Jurkat, Clone E6-1 (cell line): ENCODE measurements at places on chromosomes 13 and 19.

- no peak for DNase-seq
Observed at GRCh38 chr19:31127134-31127967, 221.9 kb downstream of the TSHZ3 start.

- DNase-seq: no peak
Observed at GRCh38 chr19:5013761-5014160, 44.8 kb downstream of the KDM4B start.

GRCh38 chr19:28956961-28957360, 256.0 kb downstream of the UQCRFS1 start:
- no peak for DNase-seq

DNA sequence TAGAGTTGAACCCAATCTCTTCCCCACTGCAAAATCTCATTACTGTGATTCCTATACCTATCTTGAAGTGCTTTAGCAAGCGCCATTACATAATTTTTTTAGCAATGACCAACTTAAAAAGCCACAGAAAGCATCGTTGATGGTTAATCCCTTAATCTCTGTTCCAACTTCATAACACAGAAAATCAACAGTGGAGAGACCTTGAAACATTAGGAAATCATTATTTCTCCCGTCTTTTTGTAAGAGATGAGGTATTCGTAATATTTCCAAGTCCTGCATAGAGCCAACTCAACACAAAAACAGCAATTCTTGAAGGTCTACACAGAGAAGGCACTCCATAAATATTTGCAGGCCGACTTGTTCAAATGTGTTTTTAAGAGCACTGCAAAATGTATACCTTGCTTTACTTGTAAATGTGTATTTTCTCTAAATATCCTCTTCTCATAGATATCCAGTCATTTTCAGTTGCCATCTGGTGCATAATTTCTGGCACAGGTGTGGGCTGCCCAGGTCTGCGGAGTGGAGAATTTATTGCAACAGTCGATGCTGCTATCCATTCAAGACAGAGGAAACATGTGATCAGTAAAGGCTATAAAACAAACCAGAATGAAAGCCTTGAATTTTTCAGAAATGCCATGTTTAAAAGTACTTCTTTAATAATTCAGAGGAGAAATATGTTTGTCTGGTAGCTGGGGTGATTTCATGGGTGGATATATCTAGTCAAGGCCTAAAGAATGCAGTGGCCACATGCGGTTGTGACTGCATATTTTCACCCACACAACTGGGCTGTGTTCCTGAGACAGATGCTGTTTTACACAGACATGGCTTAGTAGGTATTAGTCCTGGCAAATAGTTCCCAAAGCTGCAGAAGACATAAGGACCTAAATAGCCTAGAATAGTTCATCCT, 234.3 kb upstream of the STARD13 start:
- no peak for DNase-seq

DNA sequence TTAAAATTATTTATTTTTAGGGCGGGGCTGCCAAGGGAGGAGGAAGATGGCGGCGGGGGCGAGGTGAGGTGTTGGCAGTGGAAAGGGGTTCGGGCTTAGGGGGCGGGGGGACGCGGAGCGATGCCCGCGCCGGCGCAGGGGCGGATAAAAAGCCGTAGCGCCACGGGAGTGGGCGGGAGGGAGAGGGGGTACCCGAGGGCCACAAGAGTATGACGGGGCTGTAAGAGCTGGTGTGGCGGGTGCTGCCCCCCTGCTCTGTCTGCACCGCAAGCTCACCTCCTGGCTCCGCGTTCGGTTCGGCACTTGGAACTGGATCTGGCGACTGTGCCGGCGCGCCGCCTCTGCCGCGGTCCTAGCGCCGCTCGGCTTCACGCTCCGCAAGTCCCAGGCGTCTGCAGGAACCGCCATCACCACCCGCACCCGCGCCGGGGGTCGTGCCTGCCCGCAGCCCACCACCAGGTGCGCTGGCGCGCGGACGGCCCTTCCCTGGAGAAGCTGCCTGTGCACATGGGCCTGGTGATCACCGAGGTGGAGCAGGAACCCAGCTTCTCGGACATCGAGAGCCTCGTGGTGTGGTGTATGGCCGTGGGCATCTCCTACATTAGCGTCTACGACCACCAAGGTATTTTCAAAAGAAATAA, 265.2 kb upstream of the SGCG start:
- DNase-seq: peak; percentile 4
